Stimulated activated CD4-positive, alpha-beta T cell treated with anti-CD3 and anti-CD28 coated beads, Interleukin-15, amount 100 ng/mL, for 48 hours (primary cell): ENCODE measurements at places on chromosomes 11 and 22.

- no peak for DNase-seq
Measured at GRCh38 chr22:39297490-39298240, 21.8 kb downstream of the RPL3 start.

- no peak for DNase-seq
Measured at GRCh38 chr11:128783513-128783912, 83.6 kb downstream of the KCNJ1 start.

GRCh38 chr11:44409558-44410236, 99.8 kb upstream of the ALX4 start:
- DNase-seq = no peak

GRCh38 chr11:106939157-106939556, 79.1 kb downstream of the GUCY1A2 start:
- no peak for DNase-seq

- DNase-seq = no peak
Measured at GRCh38 chr11:126992804-126993111, 7.8 kb downstream of the KIRREL3 start.

DNA sequence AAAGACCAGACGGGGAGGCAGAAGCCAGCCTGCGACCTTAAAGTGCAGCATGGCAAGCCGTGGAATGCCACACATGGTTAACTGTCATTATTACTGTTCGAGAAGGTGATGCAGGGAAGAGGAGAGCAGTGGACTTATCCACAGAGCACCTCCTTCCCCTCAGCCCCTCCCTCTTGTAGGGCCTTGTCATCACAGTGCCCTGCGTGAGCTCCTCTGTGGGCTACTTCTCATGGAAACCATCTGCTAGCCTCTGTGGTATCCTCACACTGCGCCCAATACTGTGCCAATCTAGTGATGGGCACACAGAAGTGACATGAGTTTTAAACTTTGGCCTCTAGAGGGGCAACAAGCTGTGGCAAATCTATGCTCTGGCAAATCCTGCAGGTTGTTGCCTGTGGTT, 18.2 kb upstream of the CCDC134 start:
- no peak for DNase-seq

- no peak for DNase-seq
Measured at GRCh38 chr11:79258576-79258975, 182.3 kb downstream of the TENM4 start.

- DNase-seq = no peak
Measured at GRCh38 chr11:113796663-113797259, 17.2 kb downstream of the CLDN25 start.

- DNase-seq = no peak
Measured at GRCh38 chr11:30405385-30405784, 82.5 kb downstream of the ARL14EP start.

- DNase-seq = no peak
Measured at GRCh38 chr11:32594272-32594671, 10.6 kb downstream of the EIF3M start.

DNA sequence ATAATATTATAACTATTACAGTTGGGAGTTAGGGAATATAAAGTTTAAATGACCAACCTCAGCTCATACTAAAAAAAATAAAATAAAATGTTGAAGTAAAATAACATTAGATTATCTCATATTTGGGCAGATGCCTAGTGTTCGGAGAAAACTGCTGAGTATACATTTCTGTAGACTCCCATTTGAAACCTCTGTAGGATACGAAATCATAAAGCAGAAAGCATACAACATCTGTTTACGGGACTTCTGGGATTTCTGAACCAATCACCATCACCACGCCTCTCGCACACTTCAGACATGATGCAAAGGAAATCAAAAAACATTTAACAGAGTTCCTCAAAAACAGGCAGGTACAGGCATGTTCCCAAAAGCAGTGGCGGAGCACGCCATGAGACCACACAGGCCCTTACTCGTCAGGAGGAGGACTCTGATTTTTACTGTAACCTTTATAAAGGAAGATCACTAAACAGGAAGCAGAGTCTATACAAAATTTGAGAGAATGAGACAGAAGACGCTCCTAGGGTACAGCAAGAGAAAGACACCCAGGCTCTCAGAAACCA, 8.6 kb downstream of the ZNF195 start:
- DNase-seq = no peak

DNA sequence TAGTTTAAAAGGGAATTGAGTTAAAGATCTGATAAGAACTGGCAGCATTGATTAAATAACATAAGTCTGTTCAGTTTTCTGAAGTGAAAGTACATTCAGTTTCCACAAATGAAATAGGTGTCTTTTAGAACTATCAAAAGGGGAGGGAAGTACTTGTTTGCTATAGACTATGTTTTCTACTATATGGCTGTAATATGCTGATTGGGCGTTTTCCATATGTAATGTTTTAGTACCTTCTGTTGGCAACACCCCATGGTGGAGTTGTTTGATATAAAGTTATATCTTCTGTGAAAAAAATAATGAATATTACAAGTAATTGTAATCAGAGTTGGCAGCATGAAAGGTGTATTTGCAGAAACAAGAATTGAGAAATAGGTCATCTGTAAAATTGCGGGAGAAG, 237.6 kb downstream of the JRKL start:
- no peak for DNase-seq

DNA sequence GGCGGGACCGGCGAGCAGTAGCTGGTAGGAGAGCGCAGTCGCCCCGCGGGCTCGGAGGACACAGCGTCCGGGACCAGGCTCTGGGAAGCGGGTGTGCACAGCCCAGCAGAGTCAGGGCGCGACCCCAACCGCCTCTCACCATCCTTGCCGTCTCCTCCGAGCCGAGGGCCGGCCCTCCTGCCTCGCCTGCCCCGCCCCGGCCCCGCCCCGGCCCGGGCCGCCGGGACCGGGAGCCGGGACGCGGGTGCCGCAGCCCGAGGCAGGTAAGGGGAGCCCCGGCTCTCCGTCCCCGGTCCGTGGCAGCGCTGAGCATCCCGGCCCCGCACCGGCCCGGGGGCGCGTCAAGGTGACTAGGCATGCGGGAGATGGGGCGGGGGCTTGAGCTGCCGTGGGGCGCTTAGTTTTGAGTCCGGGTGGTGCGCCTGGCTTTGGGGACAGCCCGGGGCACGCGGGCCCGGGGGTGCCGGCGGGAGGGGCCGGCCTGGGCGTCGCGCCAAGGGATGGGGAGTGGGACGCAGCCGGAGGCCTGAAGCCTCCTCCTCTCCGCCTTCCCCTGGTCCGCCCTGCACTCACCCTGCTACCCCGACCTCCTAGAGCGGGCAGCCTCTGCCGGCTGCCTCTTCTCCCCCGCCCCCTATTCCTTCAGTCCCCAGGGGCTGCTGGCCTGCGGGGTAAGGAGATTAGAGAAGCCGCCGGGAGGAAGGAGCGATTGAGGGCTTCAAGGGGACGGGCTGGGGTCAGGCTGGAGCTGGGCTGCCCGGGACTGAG, at the start of gene ABCG4:
Gene ABCG4, plus strand, starts transcription at position 35 of the 768 bp plus-strand sequence. CDS start 914 bp downstream, outside the sequence.
- no peak for DNase-seq

DNA sequence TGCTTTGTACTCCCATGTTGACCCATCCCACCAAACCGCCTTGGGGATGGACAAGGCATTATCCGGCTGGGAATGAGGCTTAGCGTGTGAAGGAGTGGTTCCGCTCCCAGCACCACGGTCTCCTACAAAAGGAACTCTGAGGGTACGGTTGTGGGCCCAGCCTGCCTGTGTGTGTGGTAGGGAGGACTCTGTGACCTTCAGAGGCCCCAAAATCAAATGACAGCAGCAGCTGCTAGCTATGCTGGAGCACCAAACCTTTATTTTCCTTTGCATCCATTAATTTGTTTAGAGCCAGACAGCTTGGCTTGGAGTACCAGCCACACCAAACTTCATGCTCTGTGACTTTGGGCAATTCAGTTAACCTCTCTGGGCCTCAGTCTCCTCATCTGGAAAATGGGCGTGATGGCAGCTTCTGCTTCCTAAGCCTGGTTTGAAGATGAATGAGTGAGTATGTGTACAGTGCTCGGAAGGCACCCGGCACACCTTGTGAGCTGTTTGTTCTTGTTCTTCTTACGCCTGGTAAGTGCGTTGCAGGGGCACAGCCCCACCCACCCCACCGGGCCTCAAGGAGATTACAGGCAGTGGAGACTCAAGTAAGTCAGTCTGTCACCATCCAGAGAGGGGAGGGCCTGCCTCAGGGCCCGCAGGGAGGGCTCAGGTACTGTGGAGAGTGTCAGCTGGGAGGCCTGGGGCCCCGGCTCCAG, 25.3 kb downstream of the MB start:
- DNase-seq = no peak

GRCh38 chr11:70900540-70900939, 351.8 kb downstream of the SHANK2 start:
- DNase-seq = no peak

- no peak for DNase-seq
Measured at GRCh38 chr11:1162138-1162475, 4.4 kb downstream of the MUC5AC start.

- no peak for DNase-seq
Measured at GRCh38 chr11:43738600-43739409, 58.3 kb downstream of the HSD17B12 start.

DNA sequence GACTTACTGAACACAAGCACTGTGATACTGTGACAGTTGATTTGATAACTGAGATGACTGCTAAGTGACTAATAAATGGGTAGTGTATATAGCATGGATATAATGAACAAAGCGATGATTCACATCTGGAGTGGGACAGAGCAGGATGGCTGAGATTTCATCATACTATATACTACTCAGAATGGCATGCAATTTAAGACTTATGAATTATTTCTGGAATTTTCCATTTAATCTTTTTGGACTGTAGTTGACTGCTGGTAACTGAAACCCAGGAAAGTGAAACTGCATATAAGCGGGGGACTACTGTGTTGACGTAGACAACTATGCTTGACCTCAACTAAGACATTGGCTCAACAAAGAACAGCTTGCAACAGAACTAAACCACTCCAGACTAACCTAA, 20.0 kb upstream of the NUCB2 start:
- DNase-seq = no peak

GRCh38 chr11:35419184-35419829, at the start of gene SLC1A2:
Gene SLC1A2 (minus strand): TSS chr11:35419558. CDS start chr11:35418966, 592 bp downstream.
- DNase-seq = no peak

DNA sequence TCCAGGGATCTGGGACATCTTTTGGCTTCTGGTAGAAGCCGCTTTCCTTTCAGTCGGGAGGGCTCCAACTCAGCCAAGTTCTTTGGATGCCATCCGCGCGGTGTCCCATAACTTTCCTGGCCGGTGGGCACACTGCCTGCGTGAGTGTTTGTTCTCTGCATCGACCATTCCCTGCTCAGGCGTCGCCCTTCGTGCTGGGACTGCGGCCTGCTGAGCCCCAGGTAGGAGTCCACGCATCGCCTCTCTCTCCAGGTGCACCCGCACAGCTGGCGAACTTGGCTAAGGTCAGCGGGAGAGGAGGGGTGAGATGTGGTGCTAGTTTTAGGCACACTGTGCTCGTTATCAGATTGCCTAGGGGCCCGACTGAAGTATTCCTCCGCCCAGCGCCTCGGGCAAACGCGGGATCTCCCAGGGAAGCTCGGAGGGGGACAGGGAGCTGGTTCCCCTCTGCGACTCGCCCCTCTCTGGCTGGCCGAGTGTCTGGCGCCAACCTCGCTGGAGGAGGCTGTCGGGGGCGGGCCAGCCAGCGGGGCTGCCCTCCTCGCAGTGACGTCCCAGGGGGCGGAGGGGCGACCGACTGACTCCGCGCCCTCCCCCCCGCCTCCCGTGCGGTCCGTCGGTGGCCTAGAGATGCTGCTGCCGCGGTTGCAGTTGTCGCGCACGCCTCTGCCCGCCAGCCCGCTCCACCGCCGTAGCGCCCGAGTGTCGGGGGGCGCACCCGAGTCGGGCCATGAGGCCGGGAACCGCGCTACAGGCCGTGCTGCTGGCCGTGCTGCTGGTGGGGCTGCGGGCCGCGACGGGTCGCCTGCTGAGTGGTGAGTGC, at the start of gene LAYN:
Gene LAYN, plus strand, starts transcription at position 607 of the 823 bp plus-strand sequence. Its CDS starts 124 bp downstream, at position 731.
- peak; percentile 6 for DNase-seq

GRCh38 chr11:2459796-2460531, 15.2 kb downstream of the KCNQ1 start:
- no peak for DNase-seq

- no peak for DNase-seq
Measured at GRCh38 chr22:36162127-36163034, 1.8 kb upstream of the APOL3 start.

DNA sequence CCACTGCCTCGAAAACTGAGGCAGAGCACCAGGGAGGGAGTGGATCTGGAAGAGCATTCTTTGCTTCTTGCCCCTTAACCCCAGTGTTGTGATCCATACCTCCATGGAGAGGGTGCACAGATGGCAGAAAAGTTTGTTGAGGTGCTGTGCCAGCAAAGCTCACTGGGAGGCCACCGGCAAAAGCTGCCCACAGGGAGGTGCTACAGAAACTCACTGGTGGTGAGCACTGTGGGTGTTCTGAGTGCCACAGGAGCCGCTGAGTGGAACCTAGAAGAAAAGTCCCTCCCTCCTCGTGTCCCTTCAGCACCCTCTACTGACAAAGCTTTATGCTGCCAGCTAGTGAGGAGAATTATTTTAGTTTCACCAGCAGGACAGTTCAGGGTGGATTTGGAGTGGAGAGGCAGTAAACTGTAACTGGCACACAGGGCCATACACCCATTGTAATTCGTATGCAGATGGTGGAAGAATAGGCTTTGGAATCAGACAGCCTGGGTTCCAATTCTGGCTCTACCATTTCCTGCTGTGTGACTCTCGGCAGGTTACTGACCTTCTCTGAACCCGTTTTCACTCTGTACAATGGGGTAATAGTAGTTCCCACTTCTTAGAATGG, 84.6 kb downstream of the SWAP70 start:
- peak; percentile 59 for DNase-seq

GRCh38 chr11:45457649-45458048, 171.5 kb upstream of the SYT13 start:
- DNase-seq = no peak

- DNase-seq = peak; percentile 57
Measured at GRCh38 chr11:111765984-111766833, at the start of gene PPP2R1B. Gene PPP2R1B (minus strand): TSS chr11:111766389. CDS start chr11:111766361, 28 bp downstream.

GRCh38 chr11:1461826-1462697, 24.5 kb downstream of the MOB2 start:
- DNase-seq = no peak

DNA sequence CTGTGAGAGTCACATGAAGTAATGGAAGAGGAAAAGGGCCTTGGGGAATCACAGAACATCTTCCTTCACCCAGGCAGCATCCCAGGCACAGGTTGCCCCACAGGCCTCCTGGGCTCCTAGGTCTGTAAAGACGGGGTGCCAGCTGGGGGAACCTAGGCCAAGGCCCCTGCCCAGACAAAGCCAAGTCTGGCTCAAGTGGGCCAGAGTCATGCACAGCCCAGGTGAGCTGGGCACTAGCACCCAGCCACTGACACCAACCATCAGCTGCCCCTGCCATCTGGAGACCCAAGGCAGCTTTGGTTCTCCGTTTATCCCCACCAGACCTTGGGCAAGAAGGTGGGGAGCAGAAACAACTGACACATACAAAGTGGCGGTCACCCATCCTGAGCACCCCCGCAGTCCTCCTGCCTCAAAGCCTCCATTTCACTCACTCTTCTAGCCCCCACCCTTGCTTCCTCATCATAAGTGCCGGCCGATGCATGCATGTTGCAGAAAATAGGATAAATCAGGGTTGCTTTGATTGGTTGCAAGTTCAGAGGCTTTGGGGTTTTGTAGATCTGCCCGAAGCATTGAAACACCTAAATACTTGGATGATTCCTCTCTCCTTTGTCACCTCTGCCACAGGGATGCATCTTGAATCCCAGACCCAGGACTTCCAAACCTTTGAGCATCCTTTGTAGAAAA, 26.5 kb upstream of the TMPRSS4 start:
- DNase-seq = no peak

- no peak for DNase-seq
Measured at GRCh38 chr11:96085319-96085930, 161.5 kb upstream of the MTMR2 start.
